ENCODE measurements at places on chromosomes 2 and 18. TPM values are rescaled to one million over a fixed set of nuclear protein-coding genes. Genes with fewer than 3 reads are reported as not detected.

DNA sequence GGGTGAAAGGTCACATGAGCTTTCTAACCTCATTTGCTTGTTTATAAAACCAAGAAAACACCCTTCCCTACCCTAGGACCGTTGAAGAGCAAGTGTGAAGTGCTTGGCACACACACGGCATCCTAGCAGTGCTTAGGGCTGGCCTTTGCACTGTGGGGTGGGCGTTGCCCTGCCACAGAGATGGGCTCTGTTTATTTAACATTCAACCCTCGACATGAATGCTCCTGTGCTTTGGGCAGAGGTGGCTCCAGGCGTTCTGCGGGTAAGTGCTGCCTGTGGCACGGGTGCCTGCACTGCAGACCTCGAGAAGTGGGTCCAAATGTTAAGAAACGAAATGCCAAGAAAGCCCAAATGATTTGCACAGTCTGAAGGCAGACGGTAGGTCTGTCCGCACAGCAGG, 170.1 kb downstream of the FHOD3 start:
- DNase-seq = no peak

- DNase-seq = no peak
These were observed 1.7 kb downstream of the ECEL1 start for GRCh38 chr2:232485757-232486557.

DNA sequence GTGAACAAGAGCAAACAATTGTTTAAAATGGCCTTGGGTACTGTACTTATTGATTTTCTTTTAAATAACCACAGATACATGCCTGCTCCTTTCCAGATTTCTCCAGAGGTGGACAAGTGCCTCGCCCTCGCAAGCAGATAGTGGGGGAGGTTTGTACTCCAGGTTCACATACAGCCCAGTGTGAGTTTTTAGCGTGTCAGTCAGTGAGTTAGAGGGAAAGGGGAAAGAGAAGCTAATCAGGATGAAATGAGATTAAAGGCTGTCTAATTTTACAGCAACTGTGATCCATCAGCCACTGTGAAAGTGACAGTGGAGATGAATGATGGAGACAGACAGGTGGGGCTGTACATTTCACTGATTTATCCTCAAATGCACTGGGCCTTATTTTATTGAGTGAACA, 74.7 kb downstream of the KLHL14 start:
- DNase-seq = no peak

MAB21L4 gene
- not detected for total RNA-seq

DNA sequence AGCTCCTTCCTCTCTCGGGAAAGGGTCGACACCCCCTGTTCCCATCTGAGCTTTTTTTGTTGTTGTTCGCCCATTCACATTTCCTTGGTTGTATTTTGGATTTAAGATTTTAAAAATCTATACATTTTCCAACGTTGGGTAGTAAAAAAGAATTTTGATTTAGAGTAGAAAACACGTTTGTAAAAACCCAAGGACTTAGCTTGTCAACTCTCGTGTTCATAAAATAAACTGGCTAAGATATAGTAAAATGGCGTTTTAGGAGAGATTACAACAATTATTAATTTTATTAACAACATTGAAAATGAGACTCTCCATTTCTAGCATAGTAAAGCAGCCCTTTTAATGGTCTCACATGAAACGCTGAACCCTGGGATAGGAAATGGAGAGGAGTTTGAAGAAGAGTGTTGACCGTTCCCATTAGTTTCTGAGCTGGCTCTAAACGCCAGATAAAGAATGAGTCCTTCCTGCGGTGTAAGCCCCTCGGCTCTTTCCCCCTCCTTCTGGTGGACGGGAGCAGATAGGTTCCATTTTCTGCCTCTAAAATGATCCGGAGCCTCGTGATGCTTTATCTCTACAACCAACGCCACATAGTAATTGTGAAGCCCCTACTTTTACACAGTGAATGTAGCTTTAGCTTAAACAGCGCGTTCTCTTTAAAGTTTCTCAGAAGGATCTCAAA, 24.0 kb upstream of the ZNF516 start:
- no peak for DNase-seq

- DNase-seq = no peak
These were observed 173.8 kb downstream of the NRXN1 start for GRCh38 chr2:50858156-50858555.

MCFD2 gene
- total RNA-seq = 42.4 TPM

GPR39 gene
- total RNA-seq = 2.9 TPM

REG1B gene
- not detected for total RNA-seq

MC5R gene
- 2.9 TPM for total RNA-seq
